Osteocyte (in vitro differentiated cells): ENCODE measurements at places on chromosomes 6 and 20. TPM values are rescaled to one million over a fixed set of nuclear protein-coding genes. Genes with fewer than 3 reads are reported as not detected.
A peak's percentile ranks its signal among the peaks of the same experiment; 100 is the strongest.

DNA sequence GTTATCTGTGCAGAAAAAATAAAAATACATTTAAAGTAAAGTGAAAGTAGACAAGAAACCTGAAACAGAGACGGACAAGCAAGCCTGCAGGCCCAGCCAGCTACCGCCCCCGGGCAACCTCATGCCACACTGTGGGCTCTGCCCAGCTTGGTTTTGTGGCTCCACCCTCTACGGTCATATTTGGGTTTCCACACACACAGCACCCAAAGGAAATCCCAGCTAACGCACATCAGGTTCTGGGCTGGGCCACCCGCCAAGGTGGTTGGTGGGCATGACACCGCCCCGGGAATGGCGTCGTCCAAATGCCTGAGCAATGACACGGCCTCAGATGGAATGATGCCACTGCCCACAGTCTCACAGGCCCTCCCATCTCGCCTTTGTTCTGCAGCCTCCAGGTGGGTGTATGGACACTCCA, 22.9 kb downstream of the FAM110A start:
- H3K36me3 ChIP-seq, result no peaks in the 10 kb centered on the region
- H3K27me3 ChIP-seq, result no peaks in the 10 kb centered on the region
- H3K4me3 ChIP-seq, result no peak overlapping the region
- peak overlapping the region; percentile 42 for H3K27ac ChIP-seq
- peaks cover 15% of the 10 kb centered on the region for H3K4me1 ChIP-seq
- no peak for DNase-seq

- H3K36me3 ChIP-seq, result peaks cover 2% of the 10 kb centered on the region
- H3K4me3 ChIP-seq, result no peak overlapping the region
- H3K27ac ChIP-seq, result no peak overlapping the region
- peak; percentile 13 for DNase-seq
Measured at GRCh38 chr6:167714152-167714551, 112.6 kb upstream of the AFDN start.

DNA sequence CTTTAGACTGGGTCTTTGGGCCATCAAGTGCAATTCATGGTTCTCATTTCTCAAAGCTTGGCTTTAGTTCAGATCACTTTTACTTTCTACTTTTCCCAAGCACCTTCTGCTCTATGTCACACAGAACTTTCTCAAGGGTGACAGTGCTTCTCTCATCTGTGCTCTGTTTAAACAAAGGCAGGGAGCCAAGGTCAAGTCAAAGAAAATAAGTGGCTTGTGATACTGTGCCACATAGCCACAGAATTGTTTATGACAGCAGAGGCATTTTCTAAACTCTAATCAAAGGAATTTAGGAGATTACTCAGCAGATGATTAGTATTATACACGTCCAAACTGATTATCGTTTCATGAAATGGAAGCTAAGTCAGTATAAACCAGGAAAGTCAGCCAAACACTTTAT, 348.0 kb downstream of the HDGFL1 start:
- H3K4me1 ChIP-seq, result peaks cover 22% of the 10 kb centered on the region
- H3K36me3 ChIP-seq, result no peaks in the 10 kb centered on the region
- DNase-seq, result no peak
- H3K27ac ChIP-seq, result no peak overlapping the region

DNA sequence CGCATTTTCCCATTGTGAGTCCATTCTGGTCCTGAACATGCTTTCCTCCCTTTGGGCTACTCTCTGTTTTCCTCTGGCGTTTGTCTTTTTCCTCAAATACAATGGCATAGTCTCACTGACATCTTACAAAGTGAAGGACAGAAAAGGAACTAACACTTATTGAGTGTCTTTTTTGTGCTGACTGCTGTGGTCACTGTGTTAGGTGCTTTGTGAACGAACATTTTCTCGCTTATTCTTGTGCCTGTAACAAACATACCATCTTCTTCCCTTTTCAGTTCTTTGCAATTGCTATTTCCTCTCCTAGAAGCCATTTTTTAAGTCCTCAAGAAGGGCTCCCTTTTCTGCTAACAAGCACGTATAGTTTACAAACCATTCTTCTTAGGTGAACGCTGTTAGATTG, 15.4 kb downstream of the FIG4 start:
- H3K4me1 ChIP-seq, result no peaks in the 10 kb centered on the region
- no peaks in the 10 kb centered on the region for H3K27me3 ChIP-seq
- no peak overlapping the region for H3K27ac ChIP-seq
- no peak for DNase-seq

- H3K36me3 ChIP-seq, result peaks cover 3% of the 10 kb centered on the region
- H3K4me1 ChIP-seq, result peaks cover 33% of the 10 kb centered on the region
- no peak for DNase-seq
- H3K27ac ChIP-seq, result no peak overlapping the region
- H3K4me3 ChIP-seq, result no peak overlapping the region
- H3K27me3 ChIP-seq, result no peaks in the 10 kb centered on the region
Measured at GRCh38 chr6:2746557-2747061, 4.1 kb downstream of the MYLK4 start.

The LY86 gene
- total RNA-seq, result not detected in 2 replicates

- H3K4me1 ChIP-seq, result peaks cover 4% of the 10 kb centered on the region
- no peak for DNase-seq
- H3K27ac ChIP-seq, result no peak overlapping the region
- H3K36me3 ChIP-seq, result peaks cover 64% of the 10 kb centered on the region
- no peak overlapping the region for H3K4me3 ChIP-seq
Measured at GRCh38 chr20:34088305-34089174, 23.5 kb downstream of the EIF2S2 start.

The NHLRC1 gene
- total RNA-seq, result 1.0 and 1.5 TPM in 2 replicates
